Endodermal cell (in vitro differentiated cells): ENCODE measurements at places on chromosomes 3 and 15. TPM values are rescaled to one million over a fixed set of nuclear protein-coding genes. Genes with fewer than 3 reads are reported as not detected.

The ANKRD34C gene
- not detected in 3 replicates for total RNA-seq

DNA sequence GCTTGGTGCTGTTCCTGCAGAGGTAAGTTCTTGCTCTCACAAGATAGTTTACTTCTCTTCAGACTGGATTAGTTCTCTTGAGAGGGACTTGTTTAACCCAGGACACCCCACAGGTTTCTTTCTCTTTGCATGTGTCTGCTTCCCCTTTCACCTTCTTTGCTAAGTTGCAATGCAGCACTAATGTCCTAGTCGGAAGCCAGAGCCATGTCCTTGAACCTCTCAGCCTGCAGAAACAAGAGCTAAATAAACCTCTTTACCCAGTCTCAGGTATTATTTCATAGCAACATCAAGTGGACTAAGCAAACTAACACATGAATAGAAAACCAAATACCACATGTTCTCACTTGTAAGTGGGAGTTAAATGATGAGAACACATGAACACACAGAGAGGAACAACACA is 915.2 kb downstream of the NSUN3 start:
- no peak overlapping the region for H3K27ac ChIP-seq
- no peaks in the 10 kb centered on the region for H3K36me3 ChIP-seq
- DNase-seq, result no peak
- H3K27me3 ChIP-seq, result no peaks in the 10 kb centered on the region

DNA sequence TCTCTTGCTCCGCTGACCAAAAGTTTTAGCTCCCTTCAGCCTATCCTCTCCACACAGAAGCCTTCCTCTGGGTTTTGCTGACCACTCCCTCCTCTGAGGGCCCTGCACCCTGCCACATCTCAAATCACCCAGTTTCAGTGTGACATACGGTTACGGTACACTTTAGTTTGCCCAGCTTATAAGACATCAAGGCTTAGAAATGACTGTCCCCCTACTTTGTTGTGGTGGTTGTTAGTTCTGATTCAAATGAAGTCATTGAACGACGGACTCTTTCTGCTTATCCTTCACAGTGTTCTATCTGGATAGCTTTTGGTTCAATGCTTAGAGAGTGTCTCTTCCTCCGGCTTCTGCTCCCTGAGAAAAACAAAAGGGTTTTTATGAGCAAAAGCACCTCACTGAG is 68.0 kb upstream of the NDUFB4 start:
- H3K27ac ChIP-seq, result no peak overlapping the region
- no peaks in the 10 kb centered on the region for H3K4me1 ChIP-seq
- no peak for DNase-seq
- H3K27me3 ChIP-seq, result no peaks in the 10 kb centered on the region

The AHSG gene
- not detected in 2 replicates for total RNA-seq

The IREB2 gene
- total RNA-seq, result 73.2 and 81.4 TPM in 2 replicates
